Transverse colon (tissue), 4 donors: ENCODE measurements at places on chromosomes 5 and 9.

DNA sequence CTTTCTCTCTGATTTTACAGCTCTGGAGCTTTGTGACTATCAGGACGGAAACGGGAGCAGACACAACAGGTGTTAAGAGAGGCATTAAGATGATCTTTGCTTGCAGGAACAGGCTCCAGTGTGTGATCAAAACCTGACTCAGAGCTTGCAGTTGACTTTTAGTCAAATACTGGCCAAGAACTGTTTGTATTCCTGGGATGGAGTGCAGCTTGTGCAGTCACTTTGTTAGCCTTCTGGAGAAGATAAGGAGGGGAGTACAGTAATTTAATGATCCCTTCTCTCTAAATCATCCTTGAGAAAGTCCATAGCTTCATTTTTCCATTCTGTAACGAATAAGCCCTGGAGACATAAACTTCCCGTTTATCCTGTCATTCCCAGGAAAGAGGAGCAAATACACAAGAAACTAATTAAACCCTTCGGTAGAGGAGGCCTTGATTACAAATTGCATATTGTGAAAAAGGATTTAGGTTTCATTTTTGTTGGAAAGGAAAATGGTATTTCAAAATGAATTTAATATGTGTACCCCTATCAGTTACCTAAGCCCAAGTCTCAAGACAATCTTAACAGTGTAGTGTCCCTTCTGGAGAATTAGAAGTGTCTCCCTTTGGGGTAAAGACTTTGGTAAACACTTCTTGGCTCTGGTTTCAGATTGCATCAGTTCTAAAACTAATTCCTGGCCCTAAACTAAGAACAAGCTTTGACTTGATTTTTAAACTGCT, 3.1 kb upstream of the STOM start:
- no peak for DNase-seq

- DNase-seq = no peak
Measured at GRCh38 chr5:172694061-172694460, 53.0 kb downstream of the NEURL1B start.

DNA sequence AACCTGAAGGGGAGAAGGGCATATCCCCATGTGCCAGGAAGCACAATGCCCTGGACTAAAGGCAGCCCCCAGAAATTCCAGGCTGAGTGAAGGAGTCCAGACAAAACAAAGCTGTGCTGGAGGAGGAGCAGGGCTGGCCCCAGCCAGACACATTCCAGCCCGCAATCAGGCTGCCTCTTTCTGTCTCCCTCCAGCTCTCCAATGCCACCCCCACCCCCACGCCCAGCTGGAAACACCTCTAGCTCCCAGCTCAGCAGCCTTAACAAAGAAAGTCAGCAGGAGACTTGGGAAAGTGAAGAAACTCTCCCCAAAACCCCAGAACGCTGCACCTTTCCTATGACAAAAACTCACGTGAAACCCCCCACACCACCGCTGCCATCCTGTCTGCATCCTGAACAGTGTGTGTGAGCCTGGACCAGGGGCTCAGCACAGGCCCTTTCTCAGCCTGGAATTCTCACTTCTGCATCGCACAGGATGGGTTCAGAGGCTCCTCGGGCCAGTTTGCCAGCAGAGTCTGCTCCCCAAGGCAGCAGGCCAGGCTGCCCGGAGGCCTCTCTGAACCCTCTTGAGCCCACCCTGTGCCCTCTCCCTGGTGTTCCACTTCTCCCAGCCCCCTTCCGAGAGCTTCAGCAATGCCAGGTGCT, 96.2 kb upstream of the ICE1 start:
- no peak for DNase-seq

GRCh38 chr5:133110709-133111108, 58.9 kb downstream of the HSPA4 start:
- DNase-seq = no peak

GRCh38 chr9:98429613-98430012, 174.2 kb upstream of the TBC1D2 start:
- DNase-seq = no peak

- DNase-seq = no peak
Measured at GRCh38 chr5:137179203-137179602, 319.9 kb downstream of the SPOCK1 start.

- no peak for DNase-seq
Measured at GRCh38 chr9:98260635-98261034, 5.2 kb upstream of the TBC1D2 start.

DNA sequence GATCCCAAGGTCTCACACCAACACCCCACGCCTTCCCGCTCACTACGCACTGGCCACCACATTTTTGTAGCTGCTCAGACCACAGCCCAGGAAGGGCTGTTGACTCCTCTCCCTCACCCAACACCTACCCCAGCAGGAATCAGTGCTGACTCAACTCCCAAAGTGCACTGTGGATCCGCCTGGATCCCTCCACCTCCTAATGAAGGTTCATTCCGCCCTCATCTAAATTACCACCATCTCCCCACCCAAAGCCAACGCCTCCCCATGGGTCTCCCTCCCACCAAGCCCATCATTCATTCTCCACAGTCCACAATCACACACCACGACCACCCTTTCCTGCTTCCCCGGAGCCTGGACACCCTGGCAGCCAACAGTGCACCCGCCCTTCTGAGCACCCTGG, 57.8 kb downstream of the OLFM1 start:
- no peak for DNase-seq

DNA sequence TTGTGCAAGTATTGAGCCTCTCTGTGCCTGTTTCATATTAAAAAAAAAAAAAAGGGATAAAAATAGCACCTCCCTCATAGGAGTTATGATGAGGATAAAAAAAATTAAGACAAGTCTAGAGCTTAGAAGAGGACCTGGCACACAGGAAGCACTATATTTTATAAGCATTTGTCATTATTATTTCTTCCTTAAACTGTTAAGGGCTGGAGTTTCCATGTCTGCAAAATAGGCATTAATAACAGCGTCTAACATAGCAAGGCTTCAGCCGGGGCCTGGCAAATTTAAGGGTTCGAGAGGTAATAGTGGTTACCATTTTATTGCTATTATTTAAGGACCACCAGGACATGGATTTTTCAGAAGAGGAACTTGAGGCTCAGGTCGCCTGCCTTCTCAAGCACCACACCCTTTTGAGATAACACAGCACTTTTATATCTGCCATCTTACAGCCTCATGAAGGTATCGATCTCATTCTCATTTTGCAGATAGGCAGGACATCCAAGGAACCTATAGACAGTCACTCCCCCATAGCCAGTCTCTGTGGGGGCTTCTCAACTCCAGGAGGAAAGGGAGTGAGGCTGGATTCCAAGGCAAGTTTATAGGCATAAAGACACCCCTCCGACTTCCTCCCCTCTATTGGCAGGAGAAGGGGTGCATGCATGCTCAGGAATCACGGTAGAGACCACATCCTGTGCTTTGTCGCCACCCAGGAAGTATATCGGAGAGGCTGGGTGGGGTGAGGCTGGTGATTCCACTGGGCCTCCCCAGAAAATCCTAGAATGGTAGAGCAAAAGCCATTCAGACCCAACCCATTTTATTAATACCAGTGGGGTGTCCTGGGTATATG, 2.4 kb downstream of the ANXA6 start:
- peak; percentile 55 for DNase-seq

DNA sequence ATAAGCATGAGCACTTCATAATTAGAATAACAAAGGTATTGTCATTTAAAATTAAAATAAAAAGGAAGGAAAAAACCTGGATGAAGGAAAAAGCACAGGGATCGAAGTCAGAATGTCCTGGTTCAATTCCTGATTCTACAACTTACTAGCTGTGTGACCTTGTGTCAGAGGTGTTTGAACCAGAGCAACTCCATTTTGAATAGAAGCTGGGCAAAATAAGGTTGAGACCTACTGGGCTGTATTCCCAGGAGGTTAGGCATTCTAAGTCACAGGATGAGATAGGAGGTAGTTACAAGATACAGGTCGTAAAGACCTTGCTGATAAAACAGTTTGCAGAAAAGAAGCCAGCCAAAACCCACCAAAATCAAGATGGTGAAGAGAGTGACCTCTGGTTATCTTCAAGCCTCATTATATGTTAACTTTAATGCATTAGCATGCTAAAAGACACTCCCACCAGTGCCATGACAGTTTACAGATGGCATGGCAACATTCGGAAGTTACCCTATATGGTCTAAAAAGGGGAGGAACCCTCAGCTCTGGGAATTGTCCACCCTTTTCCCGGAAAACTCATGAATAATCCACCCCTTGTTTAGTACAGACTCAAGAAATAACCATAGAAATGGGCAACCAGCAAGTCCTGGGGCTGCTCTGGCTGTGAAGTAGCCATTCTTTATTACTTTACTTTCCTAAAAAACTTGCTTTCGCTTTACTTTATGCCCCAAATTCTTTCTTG, 412.7 kb downstream of the PIK3R1 start:
- no peak for DNase-seq

DNA sequence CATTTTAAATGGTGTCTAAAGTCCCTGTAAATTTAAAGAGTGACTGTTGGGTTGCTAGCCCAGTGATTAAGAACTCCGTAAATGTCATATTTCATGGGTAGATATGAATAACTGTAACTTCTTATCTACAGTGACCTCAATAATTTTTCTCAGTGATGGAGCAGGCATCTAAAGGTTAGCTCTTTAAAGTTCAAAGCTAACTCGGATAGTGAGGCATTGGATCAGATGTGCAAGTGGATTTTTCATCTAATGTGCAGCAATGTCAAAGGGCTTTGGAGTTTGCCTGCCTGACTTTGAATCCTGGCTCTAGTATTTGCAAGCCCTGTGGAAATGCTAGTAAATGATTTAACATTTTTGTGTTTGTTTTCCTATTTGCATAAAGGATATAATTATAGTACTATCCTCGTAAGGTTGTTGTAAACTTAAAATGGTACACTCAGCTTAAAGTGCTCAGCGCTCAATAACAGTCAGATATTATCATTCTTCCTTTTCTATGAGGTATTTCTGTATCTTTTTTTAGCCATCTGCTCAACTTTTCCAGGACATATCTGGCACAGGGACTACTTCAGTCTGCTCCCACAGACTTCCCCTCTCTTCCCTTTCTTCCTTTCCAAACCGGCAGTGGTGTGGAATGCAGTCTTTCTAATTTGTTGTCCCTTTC, 163.7 kb upstream of the ELL2 start:
- no peak for DNase-seq

DNA sequence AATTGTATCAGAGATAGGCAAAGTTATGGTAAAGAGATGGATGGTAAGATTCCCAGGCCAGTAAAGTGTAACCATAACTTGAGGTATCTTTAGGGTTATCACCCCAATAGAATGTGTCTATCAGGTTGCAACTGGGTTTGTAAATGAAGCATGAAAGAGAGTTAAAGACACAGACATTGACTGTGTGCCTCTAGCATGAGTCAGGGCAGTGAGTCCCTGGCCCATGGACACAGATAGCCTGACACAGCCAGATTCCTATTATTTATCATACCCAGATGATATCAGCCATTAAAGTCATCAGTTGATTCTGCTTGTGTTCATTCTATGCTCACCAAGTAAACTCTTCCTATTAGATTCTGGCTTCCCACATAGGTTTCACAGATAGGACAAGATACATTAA, 33.5 kb upstream of the SNAPC3 start:
- DNase-seq = no peak

DNA sequence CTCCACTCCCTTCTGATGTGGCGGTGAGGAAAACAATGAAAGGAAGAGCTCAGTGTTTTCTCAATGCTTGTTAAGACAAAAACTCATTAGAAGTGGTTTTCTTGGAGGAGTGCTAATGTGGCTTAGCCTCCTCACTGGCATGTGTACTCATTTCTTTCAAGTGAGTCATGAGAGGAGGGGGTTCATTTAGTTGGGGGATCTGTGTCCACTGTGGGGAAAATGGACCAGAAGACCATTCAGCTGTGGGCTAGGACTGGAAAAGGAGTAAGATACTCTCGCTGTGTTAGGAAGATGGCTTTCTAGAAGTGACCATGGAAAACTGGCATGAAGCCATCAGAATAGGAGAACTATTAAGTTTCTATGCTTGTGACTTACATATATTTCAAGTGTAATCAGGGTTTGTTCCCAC, 23.5 kb downstream of the KLF9 start:
- DNase-seq = no peak

DNA sequence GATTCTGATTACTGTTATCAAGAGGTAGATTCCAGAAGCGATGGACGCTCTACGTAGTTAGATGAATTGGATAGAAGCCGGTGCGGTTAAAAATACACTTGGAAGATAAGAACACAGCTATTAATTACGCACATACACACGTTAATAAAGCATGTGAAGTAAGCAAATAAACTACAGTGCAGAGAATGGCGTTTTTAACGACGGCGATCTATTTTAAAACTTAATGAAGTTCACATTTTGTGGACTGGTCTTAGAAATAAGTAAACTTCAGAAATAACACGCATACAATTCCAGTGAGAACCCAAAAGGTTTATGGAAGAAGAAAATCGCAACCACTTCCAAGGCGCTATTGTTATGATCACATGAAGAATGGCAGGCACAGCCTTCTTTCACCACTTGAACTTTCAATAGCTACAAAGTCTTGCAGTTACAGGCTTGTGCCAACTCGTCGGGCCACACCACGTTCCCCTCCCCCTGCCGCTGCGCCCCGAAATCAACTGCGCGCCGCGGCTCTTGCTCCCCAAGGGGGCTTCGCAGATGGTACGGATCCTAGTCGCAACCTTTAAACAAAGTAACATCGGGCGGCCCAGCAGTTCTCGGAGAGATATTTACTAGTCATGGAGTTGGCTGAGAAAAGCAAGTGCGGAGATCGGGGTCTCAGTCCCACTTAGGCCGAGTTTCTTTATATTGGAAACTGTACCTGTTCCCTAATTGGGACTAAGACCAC, 866 bp upstream of the SEMA6A start:
- DNase-seq = peak; percentile 29

DNA sequence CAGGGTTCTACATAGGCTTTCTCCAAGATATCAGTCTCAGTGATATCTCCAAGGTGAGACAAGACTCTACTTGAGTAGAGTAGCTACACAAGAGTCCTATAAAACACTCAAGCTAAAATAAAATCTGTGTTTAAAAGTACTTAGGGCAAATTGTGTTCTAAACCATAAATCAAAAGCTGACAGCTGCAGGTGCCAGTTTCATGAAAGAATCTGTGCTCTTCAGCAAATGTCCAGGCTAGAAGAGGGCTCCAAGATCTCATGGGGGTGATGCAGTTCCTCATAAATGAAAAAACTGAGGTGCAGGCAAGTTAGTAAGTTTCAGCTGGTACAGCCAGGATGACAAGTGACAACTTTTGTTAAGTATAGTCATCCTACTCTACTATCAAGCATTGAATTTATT, 142.8 kb upstream of the TNPO1 start:
- no peak for DNase-seq

DNA sequence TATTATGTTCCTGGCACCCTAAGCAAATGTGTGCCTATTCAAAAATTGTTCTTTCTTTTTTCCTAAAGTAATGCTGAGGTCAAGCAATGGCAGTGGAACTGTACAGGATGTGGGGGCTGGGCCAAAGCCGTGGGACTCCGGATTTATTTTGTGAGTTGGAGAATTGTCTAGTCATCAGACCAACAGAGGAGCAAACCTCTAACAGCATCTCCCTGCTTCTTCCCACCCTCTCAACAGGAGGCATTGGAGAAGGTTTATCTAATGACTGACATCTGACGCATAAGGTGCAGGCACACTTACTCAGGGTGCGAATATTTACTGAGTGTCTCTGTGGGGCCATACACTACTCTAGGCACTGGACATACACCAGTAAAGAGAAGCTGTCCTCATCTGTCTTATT, 38.6 kb downstream of the MARCHF11 start:
- no peak for DNase-seq

GRCh38 chr5:119339344-119339743, 16.5 kb upstream of the TNFAIP8 start:
- no peak for DNase-seq
